ENCODE measurements at places on chromosomes 7 and 10.

DNA sequence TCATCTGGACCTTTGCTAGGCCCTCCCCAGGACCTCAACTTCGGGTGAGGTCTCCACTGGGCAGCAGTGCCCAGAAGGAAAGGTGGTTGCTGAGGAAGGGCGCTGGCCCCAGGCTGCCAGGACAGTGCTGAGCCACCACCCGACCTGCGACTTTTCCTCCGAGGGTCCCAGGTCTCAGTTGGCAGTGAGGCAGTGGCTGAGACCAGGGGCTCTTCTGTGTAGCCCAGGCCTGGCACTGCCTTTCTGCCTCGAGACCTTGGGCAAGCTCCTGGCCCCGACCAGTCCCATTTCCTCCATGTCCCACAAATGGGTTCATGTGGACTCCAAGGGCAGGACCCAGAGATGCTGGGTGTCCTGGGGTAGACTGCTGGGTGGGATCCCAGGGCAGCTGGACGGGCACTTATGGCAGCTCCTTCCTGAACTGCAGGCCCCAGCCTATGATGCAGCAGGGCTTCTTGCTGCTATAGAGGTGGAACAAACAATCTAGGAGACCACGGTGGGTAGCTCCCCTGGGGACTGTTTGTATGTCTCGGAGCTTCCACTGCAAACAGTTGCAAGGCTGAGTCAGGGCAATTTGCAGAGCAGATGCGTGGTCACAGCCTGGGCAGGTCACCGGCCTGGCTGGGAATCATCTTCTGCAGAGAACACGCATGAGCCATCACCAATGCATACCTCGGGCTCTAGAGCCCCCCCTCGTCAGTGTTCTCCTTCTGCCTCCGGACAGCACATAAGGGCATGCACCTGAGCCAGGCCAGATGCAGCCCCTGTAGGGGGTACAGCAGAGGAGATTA is 17.9 kb upstream of the LRRC18 start:
- DNase-seq: no peak

DNA sequence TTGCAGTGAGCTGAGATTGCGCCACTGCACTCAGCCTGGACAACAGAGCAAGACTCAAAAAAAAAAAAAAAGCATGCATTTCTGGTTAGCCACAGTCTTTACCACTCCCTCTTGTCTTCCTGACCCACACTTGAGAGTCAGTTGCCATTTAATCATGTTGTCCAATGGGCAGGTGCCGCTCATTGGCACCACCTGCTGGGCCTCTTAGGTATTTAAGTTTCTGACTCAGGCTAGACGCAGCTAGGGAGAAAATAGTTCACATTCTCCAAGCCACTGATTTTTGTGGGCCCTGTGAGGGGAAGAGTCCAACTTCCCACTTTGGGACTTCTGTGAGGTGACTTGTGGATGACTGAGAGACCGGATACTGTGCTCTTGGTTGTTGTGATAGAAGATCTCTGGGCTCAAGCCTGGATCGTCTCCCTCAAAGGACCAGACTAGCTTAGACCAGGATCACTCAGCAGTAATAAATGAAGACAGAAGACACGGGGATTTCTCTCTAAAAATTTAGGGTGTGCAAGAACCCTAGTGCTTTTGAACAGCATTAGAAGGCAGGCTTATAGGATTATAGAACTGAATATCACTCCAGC is 26.8 kb upstream of the SORCS3 start:
- no peak for DNase-seq

DNA sequence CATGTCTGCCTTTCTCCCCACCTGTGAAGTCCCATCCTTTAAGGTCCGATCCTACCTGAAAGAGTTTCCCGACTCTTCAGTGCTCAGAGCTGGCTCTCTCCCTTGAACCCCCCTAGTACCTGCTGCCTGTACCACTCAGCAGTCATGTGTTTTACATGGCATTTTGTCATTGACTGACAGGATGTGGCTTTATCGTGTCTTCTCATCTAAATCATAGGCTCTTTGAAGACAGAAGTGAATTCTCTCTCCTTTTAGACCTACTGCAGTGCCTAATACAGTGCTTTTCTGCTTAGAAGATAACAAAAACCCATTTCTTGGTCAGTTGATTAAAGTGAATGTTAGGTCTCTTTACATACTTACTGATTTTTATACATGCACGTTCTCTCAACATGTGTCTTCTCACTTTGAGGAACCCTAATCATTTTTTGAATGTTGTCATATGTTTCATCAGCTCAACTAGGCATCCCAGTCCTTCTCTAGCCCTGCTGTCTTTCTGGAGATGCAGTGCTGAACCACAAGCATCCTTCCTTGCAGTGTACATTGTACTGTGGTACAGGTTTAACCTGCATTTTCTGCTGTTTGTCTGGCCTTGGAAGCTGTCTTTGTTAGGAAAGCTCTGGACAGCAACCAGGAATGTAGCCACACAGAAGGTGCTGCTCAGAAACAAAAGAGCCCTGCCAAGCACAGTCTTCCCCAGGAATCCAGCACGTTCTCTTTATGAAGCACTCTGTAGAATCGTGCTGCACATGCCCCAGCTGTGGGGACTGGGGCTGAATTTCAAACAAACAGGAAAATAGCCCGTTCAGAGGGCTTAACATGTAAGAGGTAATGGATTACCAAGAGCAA is 28.1 kb upstream of the LRRC4 start:
- DNase-seq: no peak

GRCh38 chr7:98922392-98923187 is 44.3 kb downstream of the TRRAP start:
- no peak for DNase-seq

DNA sequence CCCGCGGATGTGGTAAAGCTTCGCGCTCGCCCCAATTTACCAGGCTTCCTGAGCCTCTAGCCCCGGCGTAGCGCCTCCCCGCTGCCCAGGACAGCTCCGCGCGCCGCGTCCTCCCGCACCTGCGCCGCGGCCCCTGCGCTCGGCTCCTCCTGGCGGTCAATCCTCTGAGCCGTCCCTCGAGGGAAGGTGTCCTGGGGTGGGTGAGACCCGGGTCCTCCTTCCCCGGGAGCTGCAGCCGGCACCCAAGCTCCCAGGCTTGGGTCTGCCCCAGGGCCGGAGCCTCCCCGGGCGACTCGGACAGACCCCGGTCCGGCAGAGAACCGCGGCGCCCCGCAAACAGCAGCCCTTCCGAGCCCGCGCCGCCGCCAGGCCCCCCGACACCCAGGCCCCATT is 512 bp downstream of the OSBPL3 start:
- DNase-seq: peak; percentile 51

- no peak for DNase-seq
Measured at GRCh38 chr10:24862589-24862988, 89.8 kb downstream of the PRTFDC1 start.

DNA sequence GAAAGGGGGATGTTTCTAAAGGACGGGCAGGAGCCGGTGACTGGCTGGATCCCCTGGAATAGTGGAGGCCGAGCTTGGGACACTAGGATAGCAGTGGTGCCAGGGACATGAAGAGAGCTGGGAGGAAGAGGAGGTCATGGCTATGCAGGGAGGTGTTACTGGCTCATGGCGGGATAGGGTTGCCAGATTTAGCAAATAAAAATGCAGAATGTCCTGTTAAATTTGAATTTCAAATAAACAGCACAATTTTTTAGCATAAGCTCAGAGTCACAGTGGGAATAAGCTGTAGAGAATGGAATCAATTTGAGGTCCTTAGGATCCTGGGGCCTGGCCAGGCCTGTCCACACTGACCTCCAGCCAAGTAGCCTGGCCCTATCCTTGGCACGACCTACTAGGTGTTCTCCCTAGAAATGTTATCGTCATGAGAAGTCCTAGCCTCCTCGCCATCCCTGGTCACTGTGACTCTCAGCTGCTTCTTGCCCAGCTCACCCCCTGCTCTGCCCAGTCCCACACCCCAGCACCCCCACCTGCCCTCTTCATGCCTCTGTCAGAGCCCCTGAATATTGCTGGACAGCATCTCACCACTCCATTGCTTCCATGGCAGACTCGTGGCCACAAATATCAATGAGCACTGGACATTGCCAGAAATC is 7.6 kb upstream of the KCP start:
- no peak for DNase-seq

GRCh38 chr10:50593523-50594376 is 30.0 kb downstream of the SGMS1 start:
- DNase-seq: no peak

DNA sequence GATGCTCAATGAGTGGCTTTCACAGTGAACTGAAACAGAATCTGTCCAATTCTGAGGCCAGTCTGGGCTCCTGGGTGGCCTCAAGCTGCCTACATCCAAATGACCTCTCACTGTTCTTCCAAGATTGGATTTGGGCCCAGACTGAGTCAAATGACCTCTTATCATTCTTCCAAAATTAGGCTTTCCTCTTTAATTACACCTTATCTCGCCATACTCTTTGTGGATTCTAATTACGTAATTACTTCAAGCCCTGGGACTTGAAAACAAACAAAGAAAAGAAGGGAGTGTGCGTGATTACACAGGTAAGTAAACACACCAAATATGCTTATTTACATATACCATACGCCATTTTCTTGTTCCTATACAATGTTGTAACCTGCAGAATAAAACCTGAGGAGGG is 18.8 kb downstream of the SORBS1 start:
- DNase-seq: no peak

DNA sequence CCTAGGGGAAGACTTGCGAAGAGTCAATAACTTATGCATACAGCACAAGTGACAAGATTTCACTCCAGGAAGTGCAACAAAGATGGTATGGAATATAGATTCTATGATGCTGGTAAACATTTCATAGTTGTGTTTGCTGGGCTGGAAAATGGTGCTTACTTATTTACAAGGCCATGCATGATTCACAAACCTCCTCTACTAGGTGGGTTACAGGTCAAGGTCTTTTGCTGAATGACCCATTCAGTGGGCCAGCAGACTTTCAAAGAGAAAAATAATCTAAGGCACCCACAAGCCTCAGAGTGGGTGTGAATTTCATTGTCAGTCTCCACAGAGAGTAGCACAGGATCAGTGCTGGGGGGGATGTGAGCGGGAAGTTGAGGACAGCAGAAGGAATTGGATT is 378.5 kb downstream of the PLXNA4 start:
- no peak for DNase-seq

DNA sequence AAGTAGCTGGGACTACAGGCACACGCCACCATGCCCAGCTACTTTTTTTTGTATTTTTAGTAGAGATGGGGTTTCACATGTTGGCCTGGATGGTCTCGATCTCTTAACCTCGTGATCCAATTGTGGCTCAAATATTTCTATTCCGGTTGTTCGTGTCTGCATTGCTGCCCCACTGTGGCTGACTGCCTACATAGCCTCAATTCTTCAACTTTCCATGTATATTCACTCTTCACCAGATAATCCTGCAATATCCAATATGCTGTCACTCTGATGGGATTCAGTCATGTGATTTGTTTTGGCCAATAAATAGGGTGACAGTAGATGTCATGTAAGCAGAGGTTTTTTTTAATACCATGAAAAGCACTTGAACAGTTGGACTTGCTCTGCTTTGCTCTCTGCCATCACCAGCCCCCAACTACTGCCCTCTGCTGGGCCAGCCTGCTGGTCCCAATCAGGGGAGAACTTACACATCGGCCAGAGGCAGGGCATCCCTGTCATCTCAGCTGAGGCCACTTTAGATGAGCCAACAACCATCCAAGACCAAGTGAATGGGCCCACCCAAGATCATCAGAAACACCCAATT is 56.7 kb downstream of the NSUN6 start:
- no peak for DNase-seq

GRCh38 chr7:158246272-158246959 is 341.2 kb downstream of the PTPRN2 start:
- DNase-seq: no peak

- no peak for DNase-seq
Measured at GRCh38 chr7:80243425-80243824, 108.8 kb downstream of the GNAI1 start.

- DNase-seq: no peak
Measured at GRCh38 chr10:72503241-72503640, 122.6 kb downstream of the MICU1 start.

GRCh38 chr7:127890726-127891125 is 140.5 kb downstream of the LRRC4 start:
- DNase-seq: no peak

- no peak for DNase-seq
Measured at GRCh38 chr10:44378626-44379025, 6.3 kb downstream of the CXCL12 start.

DNA sequence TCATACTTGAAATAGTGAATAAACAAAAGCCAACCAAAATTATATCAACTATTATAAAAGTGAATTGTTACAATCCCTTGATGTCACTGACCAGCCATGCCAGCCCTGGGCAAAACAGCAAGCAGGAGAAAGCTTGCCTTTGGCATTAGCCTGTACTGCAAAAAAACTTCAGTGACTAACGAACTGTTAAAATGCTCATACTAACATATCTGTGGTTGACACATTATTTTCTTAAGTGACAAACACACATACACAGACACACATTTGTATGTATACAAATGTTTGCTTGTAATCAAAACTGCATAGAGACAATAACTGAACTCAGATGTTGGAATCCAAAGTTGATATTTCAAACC is 29.5 kb downstream of the CHCHD3 start:
- DNase-seq: no peak

- no peak for DNase-seq
Measured at GRCh38 chr7:98418636-98419315, 17.9 kb upstream of the BAIAP2L1 start.

DNA sequence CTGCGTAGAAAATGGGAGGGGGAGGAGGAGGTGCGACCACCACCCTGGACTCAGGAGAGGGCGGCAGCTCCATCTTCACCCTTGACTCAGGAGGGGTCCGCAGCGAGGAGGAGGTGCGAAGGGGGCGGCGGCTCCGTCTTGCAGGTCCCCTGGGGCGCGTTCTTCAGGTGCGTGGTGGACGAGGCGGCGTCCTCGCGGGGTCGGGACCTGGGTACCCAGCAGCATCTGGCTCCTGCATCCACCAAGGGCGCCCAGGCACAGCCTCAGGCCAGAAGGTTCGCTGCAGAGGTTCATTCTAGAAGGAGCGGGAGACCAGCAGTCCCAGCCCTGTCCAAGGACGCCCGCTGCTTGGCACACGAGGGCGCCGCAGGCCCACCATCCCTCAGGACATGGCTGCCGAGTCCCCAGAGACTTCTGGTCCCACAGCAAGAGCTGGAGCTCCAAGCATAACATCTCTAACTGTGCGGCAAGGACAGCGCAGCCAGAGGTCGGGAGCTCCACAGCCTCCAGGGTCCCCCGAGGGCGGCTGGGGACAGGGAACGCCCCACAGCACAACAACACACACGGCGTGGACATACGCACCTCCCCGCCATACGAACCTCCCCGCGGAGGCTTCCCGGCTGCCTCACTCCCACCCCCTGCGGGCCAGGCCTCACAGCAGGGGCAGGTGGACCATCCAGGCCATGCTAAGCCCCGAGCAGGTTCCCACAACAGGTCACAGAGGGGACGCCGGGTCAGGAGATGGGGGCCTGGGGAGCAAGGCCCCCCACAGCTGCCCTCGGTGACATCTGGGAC is 16.8 kb upstream of the DPYSL4 start:
- DNase-seq: no peak
